ENCODE measurements at places on chromosomes 4 and X.

DNA sequence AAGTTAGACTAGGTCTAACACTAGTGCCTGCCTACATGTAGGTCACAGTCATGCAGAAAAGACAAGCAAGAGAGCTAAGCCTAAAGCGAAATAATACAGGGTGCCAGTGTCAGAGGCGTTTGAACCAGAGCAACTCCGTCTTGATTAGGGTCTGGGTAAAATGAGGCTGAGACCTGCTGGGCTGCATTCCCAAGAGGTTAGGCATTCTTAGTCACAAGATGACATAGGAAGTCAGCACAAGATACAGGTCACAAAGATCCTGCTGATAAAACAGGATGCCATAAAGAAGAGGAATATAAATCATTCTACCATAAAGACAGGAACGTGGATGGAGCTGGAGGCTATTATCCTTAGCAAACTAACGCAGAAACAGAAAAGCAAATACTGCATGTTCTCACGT lies 120.9 kb downstream of the BEND2 start:
- no peak for DNase-seq

GRCh38 chrX:68989865-68990606 lies 161.2 kb downstream of the EFNB1 start:
- DNase-seq, result no peak

GRCh38 chr4:110088670-110089069 lies 109.7 kb downstream of the ELOVL6 start:
- no peak for DNase-seq

DNA sequence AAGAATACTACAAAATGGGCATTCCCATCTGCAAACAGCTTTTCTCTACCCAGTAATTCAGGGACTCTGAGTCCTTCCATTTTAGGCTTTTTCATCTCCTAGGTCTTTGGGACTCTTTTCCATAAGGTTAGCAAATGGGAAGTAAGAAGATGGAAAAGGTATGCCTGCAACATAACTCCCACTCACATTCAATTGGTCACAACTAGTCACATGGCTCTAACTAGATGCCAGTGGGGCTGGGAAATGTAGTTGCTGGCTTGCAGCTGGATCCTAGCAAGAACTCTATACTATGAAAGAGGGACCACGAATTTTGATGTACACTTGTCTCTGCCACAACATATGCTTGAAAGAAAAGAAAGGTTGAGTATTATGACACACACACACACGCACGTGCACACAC lies 954.9 kb upstream of the FTHL17 start:
- DNase-seq, result no peak

DNA sequence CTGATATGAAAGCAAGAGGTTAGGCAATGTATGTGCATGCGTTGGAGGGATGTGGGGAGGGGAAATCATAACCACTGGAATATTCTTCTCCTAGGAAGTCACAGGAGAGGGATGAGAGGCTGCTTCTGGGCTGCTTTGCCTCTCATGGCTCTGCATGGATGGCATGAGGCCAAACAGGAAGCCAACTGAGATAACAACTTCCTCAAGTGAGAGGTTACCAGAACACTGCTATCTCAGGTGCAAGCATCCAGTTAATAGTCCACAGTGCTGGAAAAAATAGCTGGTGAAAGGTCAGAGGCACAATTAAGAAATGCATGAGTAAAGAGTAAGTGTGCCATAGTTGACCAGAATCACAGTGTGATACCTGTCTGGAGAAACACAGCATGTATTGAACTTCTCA lies 113.3 kb downstream of the ELOVL6 start:
- DNase-seq, result no peak
